ENCODE measurements at places on chromosomes 7 and 10.

DNA sequence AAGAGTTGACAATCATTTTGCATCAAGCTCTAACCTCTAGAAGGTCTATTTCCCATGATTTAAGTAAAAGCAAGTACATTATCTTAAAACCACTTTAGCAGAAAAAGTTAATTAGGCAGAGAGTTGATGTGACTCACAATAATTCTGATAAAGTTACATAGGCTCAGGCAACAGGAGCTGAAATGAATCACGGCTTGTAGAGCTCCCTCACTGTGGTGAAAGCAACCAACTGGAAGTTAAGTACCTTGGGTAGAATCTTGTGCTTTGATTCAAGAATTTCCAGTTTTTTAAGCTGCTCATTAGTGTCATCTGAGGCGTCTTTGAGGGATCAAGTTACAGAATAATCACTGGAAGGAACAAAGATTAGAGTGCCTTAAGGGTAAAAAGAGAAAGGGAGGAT, 68.9 kb upstream of the NFE2L3 start:
- no peak for DNase-seq

DNA sequence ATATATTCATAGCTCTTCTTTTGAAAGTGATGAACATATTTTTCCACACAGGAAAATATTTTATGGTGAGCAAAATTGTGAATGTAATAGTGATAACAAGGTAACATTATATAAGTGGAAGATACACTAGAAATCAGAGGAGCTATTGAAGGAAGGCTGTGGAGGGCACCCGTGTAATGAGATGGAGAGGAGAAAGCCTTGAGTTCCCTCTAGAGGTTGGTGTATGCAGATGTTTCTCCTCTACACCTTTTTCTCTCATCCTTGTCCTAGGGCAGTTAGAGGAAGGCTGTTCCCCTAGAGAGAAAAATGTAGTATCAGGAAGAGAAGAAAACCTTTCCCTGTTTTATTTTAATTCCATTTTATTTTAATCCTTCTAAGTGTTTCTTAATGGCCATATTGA, 54.6 kb upstream of the NRG3 start:
- DNase-seq, result no peak

DNA sequence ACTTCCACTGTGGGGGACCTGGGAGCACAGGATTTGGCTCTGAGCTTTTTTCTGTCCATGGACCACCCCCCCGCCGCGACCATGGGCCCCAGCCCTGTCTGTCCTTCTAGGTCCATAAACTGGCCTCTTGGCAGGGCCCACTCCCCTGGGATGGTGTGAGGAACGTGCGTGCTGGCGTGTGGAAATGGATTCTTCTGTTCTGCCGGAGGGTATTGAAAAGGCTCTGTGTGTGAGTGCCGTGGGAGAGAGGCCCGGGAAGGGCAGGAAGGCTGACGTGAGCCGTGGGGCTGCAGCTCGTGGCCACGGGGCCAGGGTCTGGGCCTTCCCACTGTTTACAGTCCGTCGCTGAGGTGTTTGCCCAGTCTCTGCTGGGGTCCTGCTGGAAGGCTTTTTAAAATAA, 123.7 kb downstream of the GRK5 start:
- DNase-seq, result no peak

DNA sequence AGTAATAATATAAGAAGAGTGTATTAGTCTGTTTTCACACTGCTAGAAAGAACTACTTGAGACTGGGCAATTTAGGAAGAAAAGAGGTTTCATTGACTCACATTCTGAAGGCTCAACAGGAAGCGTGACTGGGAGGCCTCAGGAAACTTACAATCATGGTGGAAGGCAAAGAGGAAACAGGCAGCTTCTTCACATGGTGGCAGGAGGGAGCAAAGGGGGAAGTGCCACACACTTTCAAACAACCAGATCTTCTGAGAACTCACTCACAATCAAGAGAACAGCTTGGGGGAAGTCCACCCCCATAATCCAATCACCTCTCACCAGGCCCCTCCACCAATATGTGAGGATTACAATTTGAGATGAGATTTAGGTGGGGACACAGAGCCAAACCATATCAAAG, 212.5 kb upstream of the HDAC9 start:
- no peak for DNase-seq

DNA sequence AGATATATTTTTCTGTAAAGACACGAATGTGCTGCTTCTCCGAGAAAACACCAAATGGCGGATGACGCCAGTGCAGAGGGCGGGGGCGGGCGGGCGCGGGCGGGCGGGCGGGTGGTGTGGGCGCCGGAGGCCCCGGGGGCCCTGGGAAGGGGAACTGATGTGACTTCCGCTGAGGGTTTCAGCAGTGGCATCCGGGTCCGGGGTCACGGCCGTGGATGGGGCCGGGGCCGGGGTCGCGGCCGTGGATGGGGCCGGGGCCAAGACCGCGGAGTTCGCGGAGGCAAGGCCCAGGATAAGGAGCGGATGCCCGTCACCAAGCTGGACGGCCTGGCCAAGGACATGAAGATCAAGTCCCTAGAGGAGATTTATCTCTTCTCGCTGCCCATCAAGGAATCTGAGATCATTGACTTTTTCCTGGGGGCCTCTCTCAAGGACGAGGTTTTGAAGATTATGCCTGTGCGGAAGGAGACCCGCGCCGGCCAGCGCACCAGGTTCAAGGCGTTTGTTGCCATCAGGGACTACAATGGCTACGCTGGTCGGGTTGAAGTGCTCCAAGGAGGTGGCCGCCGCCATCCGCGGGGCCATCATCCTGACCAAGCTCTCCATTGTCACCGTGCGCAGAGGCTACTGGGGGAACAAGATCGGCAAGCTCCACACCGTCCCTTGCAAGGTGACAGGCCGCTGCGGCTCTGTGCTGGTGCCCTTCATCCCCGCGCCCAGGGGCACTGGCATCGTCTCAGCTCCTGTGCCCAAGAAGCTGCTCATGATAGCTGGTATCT, 20.3 kb upstream of the IGF2BP3 start:
- peak; percentile 76 for DNase-seq

DNA sequence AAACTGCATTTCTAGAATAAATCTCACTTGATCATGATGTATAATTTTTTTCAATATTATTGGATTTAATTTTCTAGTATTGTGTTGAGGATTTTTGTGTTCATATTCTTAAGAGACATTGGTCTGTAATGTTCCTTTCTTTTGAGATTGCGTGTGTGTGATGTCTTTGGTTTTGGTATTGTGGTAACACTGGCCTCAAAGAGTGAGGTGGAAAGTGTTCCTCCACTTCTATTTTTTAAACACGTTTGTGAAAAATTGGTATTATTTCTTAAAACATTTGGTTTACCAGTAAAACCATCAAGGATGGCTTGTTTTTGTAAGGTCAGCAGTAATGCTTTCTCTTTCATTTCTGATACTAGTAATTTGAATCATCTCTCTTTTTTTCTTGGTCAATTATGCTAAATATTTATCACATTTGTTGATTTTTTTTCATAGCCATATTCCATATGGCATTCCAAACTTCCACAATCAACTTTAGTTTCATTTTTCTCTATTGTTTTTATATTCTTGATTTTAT, 290.2 kb upstream of the CDC14C start:
- no peak for DNase-seq
